ENCODE measurements at places on chromosomes 7 and 10.

- DNase-seq: no peak
Observed at GRCh38 chr10:71068861-71069271, 143.5 kb upstream of the UNC5B start.

DNA sequence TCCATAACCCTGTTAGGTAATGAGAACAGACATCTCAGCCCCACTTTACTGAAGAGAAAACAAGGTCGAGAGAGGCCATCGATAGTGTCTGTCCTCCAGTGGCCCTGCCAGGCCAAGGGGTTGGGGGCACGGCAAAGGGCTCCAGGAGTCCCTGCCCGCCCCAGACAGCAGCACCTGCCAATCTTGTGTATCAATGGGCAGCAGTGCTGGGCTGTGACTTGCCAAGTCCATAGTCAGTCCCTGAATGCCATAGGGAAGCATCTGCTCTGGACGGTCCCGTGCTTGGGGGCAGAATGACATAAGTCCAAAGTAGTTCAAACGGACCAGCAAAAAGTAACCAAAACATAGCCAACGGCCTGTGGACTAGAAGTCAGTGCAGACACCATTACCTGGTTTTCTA lies 33.2 kb downstream of the DLG5 start:
- no peak for DNase-seq

DNA sequence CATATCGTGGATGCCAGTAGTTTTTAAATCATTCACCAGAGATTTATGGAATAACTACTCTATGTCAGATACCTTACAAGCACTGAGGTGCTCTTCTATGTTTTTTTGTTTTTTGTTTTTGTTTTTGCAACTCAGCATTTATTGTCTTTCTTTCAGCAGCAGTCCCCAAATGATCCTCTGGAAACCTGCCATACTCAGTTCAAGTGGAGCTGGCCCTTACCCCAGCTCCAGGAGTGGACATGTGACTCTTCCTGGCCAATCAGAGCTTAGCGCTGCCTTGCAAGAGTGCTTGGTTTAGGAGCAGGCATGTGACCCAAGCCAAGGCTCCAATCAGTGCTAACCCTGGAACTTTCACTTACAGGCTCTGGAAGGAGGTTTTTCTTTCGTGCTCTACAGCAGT lies 356.6 kb upstream of the ZMIZ1 start:
- DNase-seq: no peak

- DNase-seq: no peak
Observed at GRCh38 chr7:128906766-128907559, 3.5 kb downstream of the KCP start.

GRCh38 chr7:26694141-26694540 lies 170.2 kb downstream of the SKAP2 start:
- DNase-seq: no peak

- DNase-seq: no peak
Observed at GRCh38 chr7:85474234-85474633, 287.4 kb upstream of the SEMA3D start.

DNA sequence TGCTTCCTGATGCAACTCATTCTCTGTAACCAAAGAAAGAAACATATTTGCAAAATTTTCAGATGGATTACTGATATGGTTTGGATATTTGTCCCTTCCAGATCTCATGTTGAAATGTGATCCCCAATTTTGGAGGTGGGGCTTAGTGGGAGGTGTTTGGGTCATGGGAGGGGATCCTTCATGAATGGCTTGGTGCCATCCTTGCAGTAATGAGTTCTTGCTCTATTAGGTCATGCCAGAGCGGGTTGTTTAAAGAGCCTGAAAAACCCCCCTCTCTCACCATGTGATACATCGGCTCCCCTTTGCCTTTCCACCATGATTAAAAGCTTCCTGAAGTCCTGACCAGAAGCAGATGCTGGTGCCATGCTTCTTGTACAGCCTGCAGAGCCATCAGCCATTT lies 43.8 kb upstream of the PRKG1 start:
- no peak for DNase-seq

DNA sequence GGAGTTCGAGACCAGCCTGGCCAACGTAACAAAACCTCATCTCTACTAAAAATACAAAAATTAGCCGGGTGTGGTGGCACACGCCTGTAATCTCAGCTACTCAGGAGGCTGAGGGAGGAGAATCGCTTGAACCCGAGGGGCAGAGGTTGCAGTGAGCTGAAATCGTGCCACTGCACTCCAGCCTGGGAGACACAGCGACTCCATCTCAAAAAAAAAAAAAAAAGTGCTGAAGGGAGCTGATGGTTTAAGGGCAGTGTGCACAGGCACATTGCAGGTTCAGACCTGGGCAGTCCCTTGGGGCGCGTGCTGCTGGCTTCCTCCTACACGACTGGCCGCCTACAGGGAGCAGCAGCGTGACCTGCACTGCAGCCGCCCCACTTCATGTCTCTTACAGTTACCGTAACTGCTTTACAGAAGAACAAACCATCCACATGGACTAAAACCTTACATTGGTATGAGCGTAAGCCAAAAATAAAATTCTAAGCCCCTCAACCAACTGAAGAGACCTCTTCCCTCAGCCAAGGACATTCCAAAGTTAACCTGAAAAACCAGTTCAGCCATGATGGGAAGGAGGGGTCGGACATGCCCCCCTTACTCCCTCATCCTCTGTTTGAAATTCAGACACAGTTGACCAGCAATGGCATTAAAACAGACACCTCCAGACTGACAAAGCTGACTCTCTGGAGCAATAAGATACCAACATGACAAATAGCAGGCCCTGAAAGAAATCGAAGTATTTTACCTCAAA lies 262.2 kb downstream of the ZMYND11 start:
- DNase-seq: no peak

GRCh38 chr10:30227481-30227880 lies 121.6 kb downstream of the MTPAP start:
- no peak for DNase-seq

GRCh38 chr10:128863823-128864405 lies 603.1 kb upstream of the MGMT start:
- DNase-seq: no peak

DNA sequence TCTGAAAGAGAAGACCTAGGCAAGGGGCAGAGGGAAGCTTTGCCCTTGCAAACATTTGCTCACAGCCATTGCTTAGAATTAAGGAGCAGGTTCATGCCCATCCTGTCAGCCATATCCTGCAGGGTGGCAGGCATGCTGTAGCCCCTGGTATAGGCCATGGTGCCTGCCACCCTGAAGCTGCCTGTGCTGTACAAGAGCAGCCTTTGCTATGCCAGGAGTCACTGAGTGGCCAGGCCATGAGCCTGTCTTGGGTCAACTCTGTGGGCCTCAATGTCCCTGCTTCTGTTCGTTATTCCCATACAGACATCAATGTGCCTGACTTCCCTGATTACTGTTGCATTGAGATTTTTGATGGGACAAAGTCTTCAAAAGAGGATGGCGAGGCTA lies 368 bp upstream of the SVOPL start:
- no peak for DNase-seq

GRCh38 chr7:70588191-70588921 lies 543.6 kb upstream of the GALNT17 start:
- no peak for DNase-seq

- DNase-seq: no peak
Observed at GRCh38 chr7:41652267-41652666, 50.6 kb downstream of the INHBA start.

DNA sequence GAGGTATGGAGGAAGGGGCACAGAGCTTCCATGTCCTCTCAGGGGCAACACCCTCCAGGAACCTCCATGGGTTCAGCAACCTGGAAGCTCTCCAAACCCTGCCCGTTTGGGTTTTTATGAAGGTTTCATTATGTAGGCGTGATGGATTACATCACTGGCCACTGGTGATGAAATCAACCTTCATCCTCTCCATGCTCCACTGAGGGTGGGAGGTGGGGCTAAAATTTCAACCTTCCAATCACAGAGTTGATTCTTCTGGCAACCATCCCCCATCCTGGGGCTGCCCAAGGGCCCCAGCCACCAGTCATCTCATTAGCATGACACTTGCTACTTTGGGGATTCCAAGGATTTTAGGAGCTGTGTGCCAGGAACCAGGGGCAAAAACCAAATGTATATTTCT lies 90.1 kb downstream of the TEX36 start:
- no peak for DNase-seq

- no peak for DNase-seq
Observed at GRCh38 chr10:50613150-50613549, 10.6 kb downstream of the SGMS1 start.

- DNase-seq: no peak
Observed at GRCh38 chr7:151091988-151092387, 5.7 kb downstream of the AGAP3 start.

- no peak for DNase-seq
Observed at GRCh38 chr10:3530783-3531645, 254.0 kb downstream of the KLF6 start.

DNA sequence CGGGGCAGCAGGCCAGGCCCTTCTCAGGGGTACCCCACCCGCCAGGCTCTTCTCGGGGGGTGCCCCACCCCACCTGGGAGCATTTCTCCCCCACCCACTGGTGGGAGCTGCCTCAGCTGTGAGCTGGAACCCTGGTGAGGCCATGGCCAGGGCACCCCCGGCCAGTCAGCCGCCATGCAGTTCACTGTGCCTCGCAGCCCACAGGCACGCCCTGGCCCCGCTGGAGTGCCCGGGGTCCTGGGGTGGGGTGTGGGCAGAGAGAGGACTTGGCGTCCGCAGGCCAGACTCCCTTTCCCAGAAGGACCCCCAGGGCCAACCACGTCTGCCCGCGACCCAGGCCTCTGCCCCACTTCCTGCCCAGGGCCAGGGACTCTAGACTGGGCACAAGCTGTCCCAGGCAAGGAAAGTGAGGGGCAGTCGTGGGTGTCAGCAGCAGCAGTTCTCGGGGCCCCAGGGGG lies 13.1 kb downstream of the DPYSL4 start:
- DNase-seq: no peak

DNA sequence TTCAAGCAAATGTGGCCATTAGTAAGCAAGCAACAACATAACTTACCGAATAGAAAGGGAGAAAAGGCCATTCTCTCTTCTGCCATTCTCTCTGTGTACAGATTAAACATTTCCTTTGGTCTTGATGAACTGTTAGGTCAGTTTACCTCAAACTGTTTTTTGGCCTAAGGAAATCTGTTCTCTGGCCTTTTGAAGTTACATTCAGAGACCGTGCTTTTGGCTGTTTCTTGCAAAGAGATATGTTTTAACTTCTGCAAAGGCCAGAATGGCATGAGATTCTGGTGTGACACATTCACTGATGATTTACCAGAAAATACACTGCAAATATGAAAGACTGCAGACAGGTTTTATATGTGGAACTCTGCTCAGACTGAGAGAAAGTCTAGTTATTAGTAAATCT lies 22.2 kb downstream of the AHR start:
- DNase-seq: no peak

- no peak for DNase-seq
Observed at GRCh38 chr10:89662596-89662995, 17.6 kb upstream of the PANK1 start.

GRCh38 chr7:122790132-122790531 lies 87.4 kb upstream of the RNF148 start:
- no peak for DNase-seq

DNA sequence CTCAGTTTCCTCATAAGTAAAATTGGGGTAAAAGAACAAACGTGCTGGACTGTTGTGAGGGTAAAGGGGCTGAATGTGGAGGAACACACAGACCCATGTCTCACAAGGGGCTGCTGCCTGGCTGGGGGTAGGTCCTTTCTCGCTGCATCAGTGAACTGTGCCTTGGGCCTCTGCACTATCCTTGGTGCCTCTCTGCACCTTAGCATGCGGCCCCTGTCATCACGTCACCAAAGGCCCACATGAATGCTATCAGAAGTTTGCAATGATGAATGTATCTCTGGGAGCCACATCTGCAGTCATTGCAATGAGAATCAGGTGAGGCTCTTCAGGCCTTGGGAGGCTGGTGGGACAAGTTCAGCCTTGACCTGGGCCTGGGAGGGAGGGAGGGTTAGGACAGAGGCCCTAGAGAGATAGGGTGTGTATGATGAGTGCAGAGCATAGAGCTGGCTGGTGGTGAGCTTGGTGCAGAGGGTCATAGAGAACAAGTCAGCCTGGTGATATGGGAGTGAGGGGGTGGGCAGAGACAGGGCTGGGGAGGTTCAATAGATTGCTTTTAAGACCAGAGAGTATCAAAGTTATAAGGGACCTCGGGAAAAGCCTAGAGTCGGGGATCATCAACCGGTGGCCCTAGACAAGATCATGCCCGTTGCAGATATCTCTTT lies 308.4 kb downstream of the RPS24 start:
- no peak for DNase-seq

- no peak for DNase-seq
Observed at GRCh38 chr7:128152721-128153120, 88.4 kb upstream of the LEP start.

- DNase-seq: no peak
Observed at GRCh38 chr10:48771234-48771633, 86.6 kb downstream of the WDFY4 start.

- DNase-seq: no peak
Observed at GRCh38 chr7:38830826-38831225, 78.2 kb downstream of the VPS41 start.

DNA sequence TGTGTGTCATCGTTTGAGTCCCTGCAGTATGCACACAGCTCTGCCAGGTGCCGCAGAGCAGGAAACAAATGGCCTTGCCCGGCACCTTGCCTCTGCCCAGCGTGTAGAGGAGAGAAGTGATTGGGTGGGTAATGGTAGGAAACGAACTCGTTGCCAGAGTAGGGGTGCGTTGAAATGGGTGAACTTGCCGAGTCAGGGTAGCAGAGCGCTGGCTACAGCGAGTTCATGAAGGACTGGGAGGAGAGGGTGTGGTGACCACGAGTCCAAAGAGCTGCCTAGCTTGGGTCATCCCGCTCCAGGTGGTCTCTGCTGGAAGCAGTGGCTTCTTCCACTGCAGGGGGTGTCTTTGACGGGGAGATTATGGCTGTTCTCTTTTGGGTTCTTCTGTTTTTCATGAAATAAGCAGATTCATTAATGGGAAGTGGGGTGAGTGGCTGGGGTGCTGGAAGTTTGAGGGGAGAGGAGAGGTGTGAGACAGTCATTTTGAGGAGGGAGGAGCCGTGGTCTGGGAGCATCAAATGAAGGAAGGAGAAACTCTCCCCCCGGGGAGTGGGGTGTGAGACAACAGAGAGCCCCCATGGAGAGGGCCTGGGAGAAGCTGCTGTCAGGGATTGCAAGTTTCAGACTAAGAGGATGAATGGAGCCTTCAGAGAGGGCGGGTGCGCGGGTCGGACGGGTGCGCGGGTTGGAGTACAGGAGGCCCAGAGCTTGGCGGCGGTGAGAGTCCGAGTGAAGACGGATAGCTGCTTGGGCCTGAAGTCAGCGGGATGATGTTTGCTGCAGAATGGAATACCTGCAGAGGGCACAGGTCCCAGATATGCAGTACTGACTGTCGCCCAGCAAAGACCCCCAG lies 26.2 kb downstream of the PPP2R2D start:
- DNase-seq: no peak

DNA sequence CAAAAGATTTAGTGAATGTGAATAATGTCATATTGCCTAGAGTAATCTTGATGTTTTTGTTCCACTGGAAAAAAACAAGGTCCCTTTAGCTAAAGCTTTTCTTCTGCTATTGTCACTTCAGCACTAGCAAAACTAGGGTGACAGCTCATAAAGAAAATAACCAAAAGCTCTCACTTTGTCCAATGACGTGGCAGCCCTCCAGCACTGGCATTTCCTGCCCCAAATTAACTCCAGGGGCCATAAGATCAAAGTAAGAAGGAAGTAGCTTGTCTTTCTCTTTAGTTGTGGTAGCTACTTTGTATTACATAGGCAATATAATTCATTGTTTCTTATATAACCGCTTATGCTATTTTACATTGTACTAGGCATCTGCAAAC lies 47.3 kb downstream of the LRRN3 start:
- DNase-seq: no peak

GRCh38 chr10:131872011-131872826 lies 28.6 kb upstream of the PPP2R2D start:
- no peak for DNase-seq

Data from cortex of kidney (tissue), 1 donor.